Endodermal cell (in vitro differentiated cells): ENCODE measurements at places on chromosomes 4 and X. TPM values are rescaled to one million over a fixed set of nuclear protein-coding genes. Genes with fewer than 3 reads are reported as not detected.

DNA sequence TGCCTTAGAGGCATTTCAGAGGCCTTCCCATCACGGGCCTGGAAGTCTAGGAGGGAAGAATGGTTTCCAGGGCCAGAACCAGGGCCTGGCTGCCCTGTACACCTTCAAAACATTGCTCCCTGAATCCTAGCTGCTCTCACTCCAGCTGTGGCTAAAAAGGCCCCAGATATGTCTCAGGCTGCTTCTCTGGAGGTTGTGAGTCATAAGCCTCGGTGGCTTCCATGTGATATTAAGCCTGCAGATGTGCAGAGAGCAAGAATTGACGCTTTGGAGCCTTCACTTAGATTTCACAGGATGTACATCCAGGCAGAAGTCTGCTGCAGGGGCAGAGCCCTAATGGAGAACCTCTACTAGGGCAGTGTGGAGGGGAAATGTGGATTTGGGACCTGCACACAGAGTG, 502.5 kb downstream of the GRXCR1 start:
- no peak for DNase-seq

DNA sequence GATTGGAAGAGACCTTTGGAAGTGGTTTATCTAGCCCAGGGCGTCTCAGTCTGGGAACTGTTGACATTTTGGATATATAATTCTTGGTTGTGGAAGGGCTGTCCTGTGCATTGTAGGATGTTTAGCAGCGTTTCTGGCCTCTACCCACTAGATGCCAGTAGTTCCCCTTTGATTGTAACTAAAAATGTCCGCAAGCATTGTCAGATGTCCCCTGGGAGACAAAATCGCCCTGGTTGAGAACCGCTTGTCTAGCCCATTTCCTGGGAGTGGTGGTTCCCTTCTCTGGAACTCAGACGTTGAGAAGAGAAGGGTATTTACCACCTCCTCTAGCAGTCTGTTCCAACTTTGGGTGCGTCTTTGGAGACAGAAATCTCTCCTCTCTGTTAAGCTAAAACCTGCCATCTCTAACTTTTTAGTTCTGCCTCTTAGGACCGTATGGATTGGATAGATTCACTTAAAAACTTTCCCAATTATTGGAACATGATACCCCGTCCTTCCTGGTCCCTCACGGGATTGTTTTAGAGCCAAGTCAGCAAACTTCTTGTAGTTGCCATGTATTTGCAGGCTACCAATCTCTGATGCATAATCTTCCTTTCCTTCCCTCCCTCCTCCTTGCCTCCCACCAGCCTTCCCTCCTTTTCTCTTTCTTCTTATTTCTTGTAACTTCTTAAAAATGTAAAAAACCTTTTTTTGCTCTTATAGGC, 13.9 kb downstream of the TMEM165 start:
- peak; percentile 66 for DNase-seq

DNA sequence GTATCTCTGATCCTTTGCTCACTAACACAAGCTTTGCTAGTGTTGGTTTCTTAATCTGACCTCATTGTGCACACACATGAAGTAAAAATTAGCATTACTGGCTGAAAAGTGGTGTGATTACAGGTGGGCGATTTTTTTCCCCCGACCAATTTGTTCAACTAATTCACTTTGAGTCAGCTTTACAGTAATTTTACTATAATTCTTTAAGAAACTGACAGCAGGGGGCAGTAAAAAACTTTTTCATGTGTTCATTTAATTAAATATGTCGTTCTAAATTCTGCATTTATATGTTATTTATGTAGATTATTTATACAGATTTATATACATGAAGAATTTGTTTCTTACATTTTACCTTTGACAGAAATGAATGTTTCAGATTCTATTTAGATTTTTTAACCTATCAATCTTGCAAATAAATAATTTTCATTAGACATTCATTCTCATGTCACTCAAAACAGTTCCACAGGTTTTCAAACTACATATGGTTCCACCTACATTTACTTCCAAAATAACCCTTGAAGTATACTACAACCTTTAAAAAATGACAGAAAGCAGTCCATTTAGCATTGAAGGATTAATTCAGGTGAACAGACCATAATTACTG, 17.5 kb downstream of the PALLD start:
- no peak for DNase-seq

Gene DSPP
- not detected in 2 replicates for total RNA-seq

Gene KDM6A
- total RNA-seq = 62.1 to 87.6 TPM (median 65.5 TPM) in 3 replicates
